ENCODE measurements at places on chromosomes 3 and 15. TPM values are rescaled to one million over a fixed set of nuclear protein-coding genes. Genes with fewer than 3 reads are reported as not detected.

- DNase-seq, result peak; percentile 41
Measured at GRCh38 chr3:5188419-5189221, 1.1 kb downstream of the EDEM1 start.

TMEM45A gene
- 46.3 TPM for polyA plus RNA-seq

DNA sequence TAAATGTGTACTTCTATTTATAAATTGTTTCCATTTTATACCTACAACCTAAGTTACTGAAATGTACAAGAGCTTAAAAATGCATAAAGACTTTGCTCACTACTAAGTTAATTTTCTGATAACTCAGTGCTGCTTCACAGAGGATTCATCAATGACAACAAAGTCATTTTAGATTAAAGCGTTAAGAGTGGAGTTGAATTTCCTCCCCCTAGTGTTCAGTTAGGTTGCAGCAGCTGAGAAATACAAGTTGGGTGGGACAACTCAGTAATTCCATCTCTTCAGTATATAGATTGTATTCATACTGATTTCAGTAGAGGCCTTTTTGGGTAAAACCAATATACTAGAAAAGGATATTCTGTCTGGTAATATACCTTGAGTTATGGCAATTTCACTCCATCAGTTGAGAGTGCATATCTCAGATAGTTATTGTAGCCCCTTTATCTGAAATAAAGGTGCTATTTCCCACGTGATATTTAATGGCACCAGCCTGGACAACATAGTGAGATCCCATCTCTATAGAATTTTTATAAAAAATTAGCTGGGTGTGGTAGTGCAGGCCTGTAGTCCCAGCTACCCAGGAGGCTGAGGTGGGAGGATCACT, 6.9 kb upstream of the RPL35A start:
- no peak for DNase-seq

DNA sequence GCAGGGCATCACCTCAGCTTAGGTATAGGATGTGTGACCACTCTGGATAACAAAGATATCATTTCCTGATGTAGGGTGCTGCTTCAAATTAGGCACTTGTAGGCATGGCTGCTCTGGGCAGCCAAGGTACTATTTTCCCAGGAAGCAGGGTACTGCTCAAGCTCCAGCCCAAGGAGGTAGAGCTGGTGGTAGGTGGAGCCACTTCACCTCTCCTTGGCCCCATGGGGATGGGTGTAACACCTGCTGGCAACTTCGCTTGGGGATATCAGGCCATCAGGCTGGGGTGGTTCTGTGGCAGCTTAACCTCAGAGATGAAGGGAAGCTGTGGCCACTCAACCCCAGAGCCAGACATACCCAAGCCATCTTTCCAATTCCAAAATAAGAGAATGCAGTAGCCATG, 147.1 kb upstream of the IGF1R start:
- no peak for DNase-seq

SLC9A9 gene
- 13.6 TPM for polyA plus RNA-seq

DNAH12 gene
- polyA plus RNA-seq, result 10.0 TPM

MUSTN1 gene
- polyA plus RNA-seq, result 1.7 TPM

GCHFR gene
- 13.8 TPM for polyA plus RNA-seq

- peak; percentile 57 for DNase-seq
Measured at GRCh38 chr3:194296454-194297263, 54.5 kb downstream of the CPN2 start.

DNA sequence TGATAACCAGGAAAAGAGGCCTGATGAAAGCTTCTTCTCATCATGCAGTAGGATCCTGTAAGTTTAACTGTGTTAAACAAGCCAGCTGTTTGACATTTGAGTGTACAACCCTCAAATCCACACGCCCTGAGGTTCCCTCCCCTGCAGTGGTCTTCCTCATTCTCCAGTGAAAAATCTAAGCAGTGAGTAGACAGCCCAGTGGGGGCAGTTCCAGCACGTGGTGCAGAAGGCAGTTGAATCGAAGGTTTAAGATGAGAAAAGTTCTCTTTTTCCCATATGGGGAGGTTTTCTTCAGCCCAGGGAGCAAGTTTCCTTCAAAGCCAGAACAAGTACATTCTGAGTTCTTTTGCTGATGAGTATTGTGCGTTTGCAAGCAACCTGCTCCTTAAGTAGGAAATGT, 174.5 kb downstream of the NR2F2 start:
- DNase-seq, result no peak

DNA sequence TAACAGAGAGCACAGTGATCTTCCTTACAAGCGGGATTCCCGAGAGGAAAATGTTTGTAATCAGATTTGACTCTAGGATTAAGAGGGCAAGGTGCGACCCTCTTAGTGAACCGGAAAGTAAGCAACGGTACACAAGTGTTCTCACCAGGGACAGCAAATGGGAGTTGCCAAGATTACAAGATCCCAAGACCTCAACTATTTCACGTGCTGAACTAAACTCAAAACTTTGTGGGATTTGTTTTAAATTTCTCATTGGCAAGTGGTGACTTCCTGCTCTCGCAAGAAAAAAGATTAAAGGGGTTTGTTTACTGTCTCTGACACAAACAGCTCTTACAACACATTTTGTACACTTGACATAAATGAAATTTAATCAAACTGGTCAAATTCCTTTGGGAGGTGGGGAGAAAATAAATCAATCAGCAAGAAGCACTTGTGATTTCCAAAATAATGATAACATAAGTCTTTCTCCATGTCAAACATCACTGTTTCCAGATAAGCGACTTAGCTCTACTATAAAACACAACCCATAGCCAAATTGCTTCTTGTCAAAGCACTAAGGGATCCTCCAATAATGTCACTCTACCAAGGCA, 2.2 kb upstream of the PGPEP1L start:
- no peak for DNase-seq

GRCh38 chr15:77998592-77998991, 78.9 kb downstream of the TBC1D2B start:
- no peak for DNase-seq

COL7A1 gene
- 9.3 TPM for polyA plus RNA-seq

- no peak for DNase-seq
Measured at GRCh38 chr3:10669490-10670048, 146.5 kb upstream of the SLC6A11 start.

GRCh38 chr3:40584625-40585189, 59.9 kb downstream of the ZNF621 start:
- peak; percentile 79 for DNase-seq

- no peak for DNase-seq
Measured at GRCh38 chr15:32879980-32880379, 162.2 kb downstream of the GREM1 start.

NR2E3 gene
- polyA plus RNA-seq, result 0.77 TPM

PRRT3 gene
- polyA plus RNA-seq, result 3.1 TPM

FAM107A gene
- polyA plus RNA-seq, result 1.4 TPM

DNA sequence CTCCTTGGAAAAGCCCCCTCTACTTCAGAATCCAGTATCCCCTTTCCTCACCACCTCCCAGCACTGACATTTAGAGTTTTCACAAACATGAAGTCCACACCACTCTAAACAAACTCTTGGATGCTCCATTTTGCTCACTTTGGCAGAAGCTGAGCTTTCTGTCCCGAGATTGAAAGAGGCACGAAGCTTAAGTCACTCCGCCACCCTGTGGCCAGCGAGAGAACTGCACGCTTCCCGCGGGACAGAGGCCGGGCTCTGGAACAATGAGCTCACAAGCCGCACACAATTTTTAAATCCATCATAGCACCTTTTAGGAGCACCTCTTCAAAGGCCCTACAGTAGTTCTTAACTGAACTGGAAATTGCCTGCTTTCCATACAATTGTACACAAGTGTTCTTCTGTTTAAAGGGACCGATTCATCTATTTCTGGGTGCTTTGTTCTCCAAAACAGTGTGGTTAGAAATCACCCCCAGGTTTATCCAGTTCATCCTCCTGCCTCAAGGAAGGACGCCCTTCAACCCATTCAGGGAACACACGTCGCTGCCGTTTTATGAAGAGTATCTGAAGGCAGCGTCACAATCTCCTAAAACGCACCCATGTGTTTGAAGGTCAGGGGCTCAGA, 226.1 kb downstream of the VPS13C start:
- DNase-seq, result peak; percentile 72

CALML4 gene
- 12.6 TPM for polyA plus RNA-seq

- no peak for DNase-seq
Measured at GRCh38 chr3:129673897-129674797, 67.7 kb upstream of the PLXND1 start.

GUCA1C gene
- polyA plus RNA-seq, result not detected

- no peak for DNase-seq
Measured at GRCh38 chr3:42666022-42666421, 12.5 kb downstream of the ZBTB47 start.

DNA sequence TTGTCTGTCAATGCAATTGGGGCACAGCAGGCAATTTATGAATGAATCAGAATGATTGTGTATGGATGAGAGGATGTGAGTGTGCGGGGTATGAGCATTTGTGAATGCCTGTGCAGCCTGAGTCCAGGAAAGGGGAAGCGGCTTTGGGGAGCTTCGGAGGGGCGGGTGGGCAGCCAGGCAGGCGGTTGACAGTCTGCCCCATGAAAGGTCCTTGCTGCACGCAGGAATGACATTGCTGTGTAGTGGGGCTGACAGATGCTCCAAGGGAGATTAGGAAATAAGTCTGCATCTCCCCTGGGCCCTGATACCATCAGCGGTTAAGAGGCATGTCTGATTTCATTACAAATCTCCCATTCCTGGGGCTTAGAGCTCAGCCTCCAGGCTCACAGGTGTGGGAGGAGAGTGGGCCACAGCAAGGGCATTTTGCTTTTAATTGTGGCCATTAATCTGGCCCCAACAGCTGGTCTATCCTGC, 26.4 kb upstream of the TSPAN3 start:
- no peak for DNase-seq

TIMP4 gene
- 0.22 TPM for polyA plus RNA-seq

SLC28A1 gene
- polyA plus RNA-seq, result 0.24 TPM

GRCh38 chr3:71185733-71186455, 397.6 kb downstream of the FOXP1 start:
- DNase-seq, result no peak

GRCh38 chr3:72576563-72576962, 271.7 kb downstream of the SHQ1 start:
- DNase-seq, result no peak

- no peak for DNase-seq
Measured at GRCh38 chr3:100531093-100531492, 38.7 kb downstream of the TMEM45A start.

ARPIN gene
- polyA plus RNA-seq, result 31.8 TPM

- no peak for DNase-seq
Measured at GRCh38 chr3:5553203-5553602, 365.7 kb downstream of the EDEM1 start.

- no peak for DNase-seq
Measured at GRCh38 chr3:47057212-47057671, 77.8 kb downstream of the NBEAL2 start.

TMEM212 gene
- polyA plus RNA-seq, result 0.80 TPM

GRCh38 chr3:132854856-132855535, 132.8 kb upstream of the NPHP3 start:
- DNase-seq, result no peak

DNA sequence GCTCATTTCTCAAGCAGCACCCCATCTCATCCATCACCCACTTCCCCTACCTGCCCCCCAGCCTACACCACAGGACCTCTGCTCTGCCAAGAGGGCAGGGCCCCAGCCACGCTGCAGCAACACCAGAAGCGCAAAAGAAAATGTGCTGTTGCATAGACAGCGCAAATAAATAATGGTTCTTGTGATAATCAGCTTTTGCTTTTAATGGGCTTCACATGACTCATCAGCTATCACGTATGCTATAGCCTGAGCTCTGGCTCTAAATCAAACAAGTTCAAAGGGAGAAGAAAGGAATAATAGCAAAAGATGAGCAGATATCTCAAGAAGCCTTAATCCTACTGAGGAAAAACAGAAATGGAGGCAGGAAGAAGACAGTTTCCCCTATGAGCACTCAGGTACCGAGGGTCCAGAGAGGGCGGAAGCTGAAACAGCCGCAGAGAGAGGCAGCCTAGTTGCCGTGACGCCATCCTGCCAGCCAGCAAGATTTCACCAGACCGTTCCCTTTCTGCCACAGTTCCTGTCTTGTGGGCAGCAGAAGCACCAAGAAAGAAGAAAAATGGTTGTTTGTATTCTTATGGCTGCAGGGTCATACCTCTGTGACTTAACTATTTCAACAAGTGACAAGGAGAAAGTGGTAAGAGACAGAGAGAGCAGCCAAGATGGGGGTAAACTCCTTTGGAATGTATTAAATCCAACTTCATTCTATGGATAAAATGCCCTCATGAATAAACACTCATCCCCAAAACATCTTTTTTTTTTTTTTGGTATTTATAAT, 22.0 kb downstream of the RAB27A start:
- no peak for DNase-seq

DNA sequence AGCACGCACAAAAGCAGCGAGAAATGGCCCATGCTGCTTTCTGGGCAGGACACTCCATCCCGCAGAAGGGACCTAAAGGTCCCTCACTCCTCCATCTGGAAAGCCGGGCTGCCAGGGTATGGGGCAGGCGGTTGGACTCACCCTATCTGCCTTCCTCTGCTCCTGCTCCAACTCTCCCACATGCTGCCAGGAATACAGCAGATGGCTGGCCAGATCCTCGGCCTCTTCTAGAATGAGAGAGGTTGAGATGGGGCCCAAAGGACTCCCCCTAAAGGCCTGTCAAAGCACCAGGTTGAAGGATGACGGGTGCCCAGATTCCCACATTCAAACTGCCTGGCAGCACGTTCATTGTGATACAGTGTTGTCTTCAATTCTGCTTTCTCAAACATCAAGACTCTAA, 85.1 kb upstream of the C2CD4B start:
- no peak for DNase-seq

DNA sequence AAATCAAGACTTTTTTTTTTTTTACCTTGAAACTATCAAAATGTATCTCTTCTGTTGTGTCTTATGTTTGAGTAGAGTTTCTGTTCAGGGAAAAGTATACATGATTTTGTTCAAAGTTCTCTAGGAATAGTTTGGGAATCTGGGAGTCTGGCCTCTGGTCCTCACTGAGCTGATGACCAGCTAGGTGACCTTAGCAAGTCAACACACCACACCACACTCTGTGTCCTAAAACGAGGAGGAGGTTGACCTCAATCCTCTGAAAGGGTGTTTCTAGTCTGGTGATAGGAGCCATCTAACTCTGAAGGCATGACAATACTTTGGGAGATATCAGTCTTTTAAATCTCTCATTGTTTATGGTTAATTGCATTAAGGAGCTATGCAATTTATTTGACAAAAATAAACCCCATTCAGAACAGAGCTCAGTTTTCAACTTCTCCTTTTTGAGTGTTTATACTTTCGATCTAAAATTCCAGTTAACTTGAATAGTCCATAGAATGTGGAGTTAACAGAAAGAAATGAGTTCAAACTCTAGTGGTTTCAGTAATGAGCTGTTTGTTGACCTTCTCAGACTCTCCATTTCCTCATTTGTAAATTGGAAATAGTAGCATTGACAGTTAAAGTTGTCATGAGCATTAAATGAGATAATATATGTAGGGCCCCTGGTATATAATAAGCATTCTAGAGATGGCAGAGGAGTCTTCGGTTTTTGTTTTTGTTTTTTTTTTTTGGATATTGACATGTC, 112.2 kb upstream of the LRRN1 start:
- DNase-seq, result no peak

DNA sequence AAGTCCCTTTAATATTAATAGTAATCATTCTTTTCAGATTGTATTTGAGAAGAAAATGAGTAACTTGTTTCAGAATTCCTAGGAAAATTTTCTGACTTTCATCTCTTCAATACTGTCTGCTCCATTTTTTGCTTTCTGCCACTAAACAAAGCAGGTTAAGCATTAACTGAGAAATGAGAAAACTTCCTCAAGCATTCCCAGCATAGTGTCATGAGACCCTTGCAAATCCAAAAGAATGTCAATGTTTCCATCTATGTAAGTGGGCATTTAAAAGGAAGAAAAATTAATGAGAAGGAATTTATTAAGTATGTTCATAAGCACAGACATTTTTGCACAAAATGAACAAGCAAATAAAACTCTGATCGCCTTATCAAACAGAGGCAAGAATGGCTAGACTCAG, 148.0 kb upstream of the STRIT1 start:
- no peak for DNase-seq

TMC3 gene
- polyA plus RNA-seq, result 0.26 TPM

BOC gene
- polyA plus RNA-seq, result 37.4 TPM
